ENCODE measurements at places on chromosomes 12 and 14. TPM values are rescaled to one million over a fixed set of nuclear protein-coding genes. Genes with fewer than 3 reads are reported as not detected.

Gene LMNTD1
- total RNA-seq: not detected

Gene KCNH5
- total RNA-seq: 0.68 TPM

Gene DLGAP5
- total RNA-seq: 60.1 TPM

Gene PPP1CC
- 121 TPM for total RNA-seq

Gene DPY19L2
- 2.5 TPM for total RNA-seq

Gene AQP6
- not detected for total RNA-seq

Gene KRT73
- not detected for total RNA-seq

Gene SIVA1
- total RNA-seq: 286 TPM

Gene SLC6A15
- 23.4 TPM for total RNA-seq

Gene TAS2R13
- 0.17 TPM for total RNA-seq

Gene KRT77
- total RNA-seq: not detected

Gene KLHL33
- total RNA-seq: not detected

Gene ABCC9
- 0.06 TPM for total RNA-seq

Gene OTX2
- not detected for total RNA-seq

Gene KLRC2
- not detected for total RNA-seq

Gene HOXC12
- not detected for total RNA-seq

Gene B4GALNT3
- 3.3 TPM for total RNA-seq

Gene ASCL1
- total RNA-seq: not detected

Gene SIX6
- total RNA-seq: not detected

Gene SOS2
- 16.8 TPM for total RNA-seq

Gene KLRD1
- 6.7 TPM for total RNA-seq

Gene CLEC9A
- not detected for total RNA-seq

Gene TSPAN31
- total RNA-seq: 76.5 TPM

Gene TGM1
- total RNA-seq: 0.74 TPM

Gene PKP2
- 6.1 TPM for total RNA-seq

Gene KRT74
- not detected for total RNA-seq

Gene REM2
- not detected for total RNA-seq

Gene CD163
- not detected for total RNA-seq

Gene PHETA1
- 3.5 TPM for total RNA-seq

Gene TRHDE
- total RNA-seq: 8.8 TPM

Gene EXOC3L4
- not detected for total RNA-seq

Gene AKAP5
- total RNA-seq: 1.5 TPM

Gene REC8
- 0.14 TPM for total RNA-seq

Gene MVK
- 24.1 TPM for total RNA-seq

Gene SYNE3
- 1.4 TPM for total RNA-seq

Gene LBHD2
- total RNA-seq: not detected

All from H4 (cell line).